ENCODE measurements at places on chromosomes 1 and 21. TPM values are rescaled to one million over a fixed set of nuclear protein-coding genes. Genes with fewer than 3 reads are reported as not detected.

Gene SPRR2E
- not detected for total RNA-seq

Gene KCNE2
- total RNA-seq = not detected

Gene ELF3
- 9.1 TPM for total RNA-seq

Gene MPC2
- 32.9 TPM for total RNA-seq

Gene EXTL1
- 1.1 TPM for total RNA-seq

Gene LRRC3
- 2.6 TPM for total RNA-seq

Gene LRRC8C
- total RNA-seq = 1.8 TPM

Gene RPTN
- not detected for total RNA-seq

Gene EFNA4
- total RNA-seq = 11.7 TPM

Gene TINAGL1
- total RNA-seq = 2.5 TPM

Gene SPRR1A
- not detected for total RNA-seq

Gene INKA2
- total RNA-seq = 11.9 TPM

Gene AMY1C
- total RNA-seq = not detected
